ENCODE measurements at places on chromosomes 11 and 22.

- DNase-seq, result no peak
Measured at GRCh38 chr11:72570893-72571661, 103.1 kb downstream of the PDE2A start.

DNA sequence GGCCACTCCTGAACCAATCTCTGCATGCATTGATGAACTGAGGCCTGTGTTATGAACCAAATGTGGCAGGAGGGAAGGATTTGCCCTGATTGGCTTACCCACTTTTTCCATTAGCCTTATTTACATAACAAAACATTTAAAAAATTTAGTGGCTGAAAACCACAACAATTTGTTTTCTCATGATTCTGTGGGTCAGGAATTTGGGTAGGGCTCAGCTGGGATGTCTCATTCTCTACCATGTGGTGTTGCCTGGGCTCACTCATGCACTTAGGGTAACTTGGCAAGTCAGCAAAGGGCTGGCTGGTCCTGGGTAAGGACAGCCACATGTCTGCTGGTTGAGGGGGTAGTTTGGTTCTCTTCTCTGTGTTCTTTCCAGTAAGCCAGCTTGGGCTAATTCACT lies 35.1 kb upstream of the CYP2R1 start:
- no peak for DNase-seq

DNA sequence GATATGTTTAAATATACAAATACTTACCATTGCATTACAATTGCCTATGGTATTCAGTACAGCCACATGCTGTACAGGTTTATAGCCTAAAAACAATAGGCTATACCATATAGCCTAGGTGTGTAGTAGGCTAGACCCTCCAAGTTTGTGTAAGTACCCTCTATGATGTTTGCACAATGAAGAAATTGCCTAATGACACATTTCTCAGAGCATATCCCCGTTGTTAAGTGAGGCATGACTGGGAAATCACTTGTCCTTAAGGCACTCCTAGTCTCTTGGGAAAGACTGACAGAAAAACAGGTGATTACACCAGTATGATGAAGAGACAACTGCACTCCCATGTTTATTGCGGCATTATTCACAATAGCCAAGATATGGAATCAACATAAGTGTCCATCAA lies 187.2 kb downstream of the SPON1 start:
- DNase-seq, result no peak

DNA sequence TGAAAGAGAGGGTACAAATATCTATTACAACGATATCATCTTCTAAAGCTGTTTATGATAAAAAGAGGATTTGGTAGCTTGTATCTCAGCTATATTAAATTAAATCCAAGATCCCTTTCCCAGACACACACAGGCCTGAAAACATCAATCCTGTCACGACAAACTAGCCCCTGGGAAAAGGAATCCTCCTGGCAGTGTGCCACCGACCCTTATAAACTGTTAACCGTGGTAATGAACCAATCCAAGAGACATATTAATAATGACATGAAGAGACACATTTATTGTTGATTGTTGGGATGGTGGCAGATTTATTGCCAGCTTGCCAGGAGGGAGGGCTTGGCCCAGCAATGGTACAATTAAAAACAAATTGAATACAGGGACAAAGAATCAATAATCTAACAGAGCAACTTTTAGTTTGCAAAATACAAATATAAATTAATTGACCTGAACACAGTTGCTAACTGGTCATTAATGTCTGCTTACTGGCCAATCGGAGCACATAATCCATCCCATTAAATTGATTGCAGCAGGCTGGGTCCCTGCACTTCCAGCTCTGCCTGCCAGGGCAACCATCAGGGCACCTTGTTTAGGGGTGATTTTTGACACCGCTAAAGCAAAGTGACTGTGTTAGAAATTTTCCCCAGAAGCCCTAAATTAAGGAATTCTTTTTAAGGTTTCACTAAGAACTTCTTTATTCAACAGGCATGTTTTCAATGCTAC lies 887.6 kb downstream of the OPCML start:
- DNase-seq, result no peak

- no peak for DNase-seq
Measured at GRCh38 chr11:10139143-10139542, 154.9 kb downstream of the SBF2 start.

DNA sequence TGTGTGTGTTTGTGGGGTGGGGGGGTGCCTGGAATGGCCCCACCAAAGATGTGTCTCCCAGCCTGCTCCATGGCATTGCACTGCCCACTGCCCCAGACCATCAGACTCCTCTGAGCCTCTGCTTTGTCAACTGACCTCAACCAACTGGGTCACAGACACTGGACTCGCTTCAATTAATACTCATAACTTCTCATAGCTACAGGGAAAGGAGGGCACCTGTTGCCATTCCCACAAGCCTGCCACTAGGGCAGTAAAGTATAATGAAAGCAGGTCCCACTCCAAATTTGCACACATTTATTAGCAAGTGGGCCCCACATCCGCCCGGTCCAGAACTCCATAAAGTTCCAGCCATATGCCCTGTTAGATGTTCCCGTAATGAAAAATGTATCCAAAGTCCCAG lies 70.5 kb upstream of the PRDM11 start:
- DNase-seq, result no peak

DNA sequence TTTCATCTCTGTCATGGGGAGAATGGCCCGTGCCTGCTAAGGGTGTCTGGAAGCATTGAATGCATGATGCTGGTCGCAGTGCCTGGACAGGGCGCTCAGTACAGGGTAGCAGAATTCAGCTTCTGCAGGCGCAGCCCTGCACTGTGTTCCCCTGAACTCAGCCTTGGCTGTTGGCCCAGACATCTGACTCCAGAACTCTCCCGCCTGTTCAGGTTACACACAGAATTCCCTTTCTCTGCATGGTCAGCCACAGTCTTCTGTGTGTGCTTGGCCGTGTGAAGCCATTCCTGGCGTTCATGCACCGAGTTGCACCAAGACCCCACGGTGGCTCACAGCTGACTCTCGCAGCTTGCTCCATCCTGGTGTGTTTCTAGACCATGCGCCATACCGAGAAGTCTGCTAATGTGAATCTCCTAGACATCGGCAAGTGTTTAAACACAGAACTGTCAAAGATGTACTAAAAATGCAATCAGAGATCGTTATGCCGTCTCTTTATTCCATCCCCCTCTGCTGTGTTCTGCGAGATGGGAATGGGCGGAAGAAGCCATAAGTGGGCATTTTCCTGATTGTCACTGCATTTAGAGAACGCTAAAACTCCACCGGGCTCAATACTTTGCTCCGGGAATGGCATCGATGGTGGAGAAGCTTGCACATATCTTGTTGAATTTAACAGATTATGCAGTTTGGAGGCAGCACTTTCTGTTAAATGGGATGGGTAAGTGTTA lies 55.6 kb downstream of the MPPED1 start:
- no peak for DNase-seq

GRCh38 chr11:69726481-69726880 lies 22.7 kb upstream of the FGF19 start:
- DNase-seq, result no peak

DNA sequence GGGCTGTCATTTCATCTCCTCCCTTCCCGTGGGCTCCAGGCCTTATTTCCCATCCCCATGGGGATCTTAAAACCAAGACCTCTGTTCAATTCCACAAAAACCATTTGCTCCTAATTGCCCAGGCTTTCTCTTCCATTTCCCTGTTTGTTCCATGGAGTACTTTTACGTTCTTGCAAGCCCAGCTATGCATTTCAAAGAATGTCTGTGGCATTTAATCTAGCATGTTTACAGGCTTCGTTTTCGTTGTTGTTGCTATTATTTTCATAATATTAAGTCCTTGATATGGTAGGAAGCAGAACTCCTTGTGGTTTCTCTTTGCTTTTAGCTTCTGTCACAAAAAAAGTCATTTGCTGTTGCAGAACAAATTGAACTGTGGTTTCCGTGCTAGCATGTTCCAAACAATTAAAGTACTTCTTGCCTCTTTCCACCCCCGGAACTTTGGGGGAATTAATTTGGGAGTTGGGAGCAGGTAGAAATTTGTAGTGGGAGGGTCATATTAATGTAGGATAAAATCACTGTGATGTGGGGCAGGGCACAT lies 68.1 kb upstream of the SLC22A12 start:
- DNase-seq, result no peak

DNA sequence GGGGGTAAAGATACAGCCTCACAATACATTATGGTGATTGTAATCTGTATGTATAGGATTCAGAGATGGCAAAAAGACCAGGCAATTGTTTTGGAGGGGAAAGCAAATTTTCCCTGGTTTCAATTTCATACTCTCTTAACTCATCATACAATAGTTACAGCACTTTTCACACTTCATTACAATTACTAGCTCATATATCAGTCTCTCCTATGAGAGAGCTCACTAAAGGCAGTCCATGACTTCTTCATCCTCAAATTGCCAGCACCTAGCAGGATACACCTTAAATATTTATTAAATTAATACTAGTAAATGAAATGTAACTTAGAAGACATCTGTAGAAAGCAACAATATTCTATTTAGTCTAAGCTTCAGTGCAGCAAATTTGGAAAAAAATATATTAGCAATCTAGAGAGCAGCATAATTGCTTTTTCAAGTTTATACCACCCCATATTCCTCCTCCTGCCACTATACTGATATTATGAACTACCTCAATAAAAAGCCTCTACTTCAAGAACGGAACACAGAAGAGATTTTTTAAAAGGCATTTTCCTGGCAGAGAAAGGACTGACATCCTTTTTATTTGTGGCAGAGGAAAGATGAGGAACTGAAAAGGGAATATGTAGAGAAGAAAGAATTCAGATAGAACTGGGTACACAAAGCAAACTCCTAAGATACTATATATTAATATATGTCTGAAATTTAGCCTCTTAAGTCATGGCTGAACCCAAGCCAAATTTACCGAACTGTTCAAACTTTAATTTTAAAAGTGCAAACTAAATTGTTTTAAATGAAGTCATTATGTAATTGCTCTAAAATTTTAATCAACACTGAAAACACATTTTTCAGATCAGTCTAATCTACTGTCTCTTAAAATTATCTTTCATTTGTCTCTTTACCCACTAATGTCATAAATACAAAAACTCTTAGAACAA lies 27.7 kb downstream of the PICALM start:
- DNase-seq, result no peak

Data from HepG2 (cell line).